ENCODE measurements at places on chromosomes 6 and 20.

DNA sequence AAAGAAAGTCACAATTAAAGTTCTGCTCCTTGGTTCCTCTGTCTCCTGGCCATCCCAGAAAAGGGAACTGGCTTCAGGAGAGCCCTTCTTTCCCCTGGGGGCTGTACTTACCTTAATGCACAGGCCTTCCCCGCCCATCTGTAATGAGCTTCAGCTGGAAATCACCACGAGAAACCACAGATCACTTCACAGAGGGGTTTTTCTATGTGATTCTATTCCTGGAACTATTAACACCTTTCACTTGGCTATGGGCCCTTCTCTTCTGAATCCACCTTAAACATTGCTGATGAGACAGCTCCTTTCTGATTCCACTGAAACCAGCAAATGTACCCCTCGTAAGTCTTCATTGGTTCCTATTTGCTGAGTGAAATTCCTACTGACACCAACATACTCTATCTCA lies 80.7 kb downstream of the FOXF2 start:
- no peak for DNase-seq

DNA sequence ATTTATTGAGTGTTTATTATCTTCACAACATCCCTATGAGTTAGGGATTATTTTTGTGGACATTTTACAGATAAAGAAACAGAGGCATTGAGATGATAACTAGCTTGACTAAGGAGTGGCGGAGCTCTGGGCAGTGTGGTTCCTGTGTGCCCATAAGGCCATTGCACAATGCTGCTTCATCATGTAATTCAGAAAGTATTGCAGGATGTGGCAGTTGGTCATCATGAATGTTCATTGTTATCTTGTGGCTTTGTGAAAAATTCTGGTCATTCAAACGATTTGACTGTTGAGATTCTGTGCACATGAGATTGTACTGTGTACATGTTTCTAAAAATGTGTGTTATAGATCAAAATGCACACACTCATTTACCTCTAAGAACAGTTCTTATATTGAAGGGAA lies 150.8 kb downstream of the ESR1 start:
- no peak for DNase-seq

- no peak for DNase-seq
These were observed 48.0 kb downstream of the RARS2 start for GRCh38 chr6:87541744-87542143.

DNA sequence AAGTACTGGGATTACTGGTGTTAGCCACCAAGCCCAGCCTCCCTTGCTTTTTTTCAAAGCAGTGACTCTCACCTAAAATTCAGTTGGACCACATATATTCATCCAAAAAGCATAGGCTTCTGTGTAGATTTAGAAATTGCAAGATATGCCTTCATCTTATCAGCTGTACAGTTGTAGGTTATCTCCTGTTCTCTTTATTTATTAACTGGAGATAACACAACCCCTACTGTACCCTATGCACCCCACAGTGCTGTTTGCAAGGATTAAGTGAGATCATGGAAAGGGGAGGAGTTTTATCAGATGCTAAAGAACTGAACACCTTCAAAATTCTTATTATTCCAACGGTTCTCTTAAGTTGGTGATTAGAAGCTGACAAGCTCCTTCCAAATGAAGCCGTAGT lies 164.4 kb upstream of the JARID2 start:
- no peak for DNase-seq

GRCh38 chr20:17806739-17807441 lies 107.1 kb downstream of the BANF2 start:
- DNase-seq: no peak

DNA sequence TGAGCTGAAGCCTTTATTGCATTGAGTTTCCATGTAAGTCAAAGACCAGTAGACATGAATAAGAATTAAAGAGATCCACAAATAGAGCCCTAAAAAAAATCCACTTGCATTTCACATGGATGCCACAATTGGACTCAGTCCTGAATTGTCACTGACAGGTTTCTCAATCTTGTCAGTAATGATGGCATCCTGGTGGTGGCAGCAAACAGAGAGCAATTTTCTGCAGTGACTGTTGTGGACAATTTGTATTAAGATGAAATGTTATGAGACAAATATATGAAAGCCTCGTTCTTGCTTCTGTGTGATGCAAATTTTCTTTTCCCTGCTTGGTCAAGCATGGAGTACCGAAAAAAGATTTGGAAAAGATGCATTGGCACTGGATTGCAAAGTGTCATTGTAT lies 278.9 kb downstream of the SAMD5 start:
- DNase-seq: no peak

GRCh38 chr20:6053776-6054688 lies at the start of gene LRRN4:
TSS of gene LRRN4 (minus strand) at chr20:6054060. CDS start at chr20:6052799, 1,261 bp downstream.
- no peak for DNase-seq

- no peak for DNase-seq
These were observed 70.0 kb downstream of the CD109 start for GRCh38 chr6:73766040-73766439.

DNA sequence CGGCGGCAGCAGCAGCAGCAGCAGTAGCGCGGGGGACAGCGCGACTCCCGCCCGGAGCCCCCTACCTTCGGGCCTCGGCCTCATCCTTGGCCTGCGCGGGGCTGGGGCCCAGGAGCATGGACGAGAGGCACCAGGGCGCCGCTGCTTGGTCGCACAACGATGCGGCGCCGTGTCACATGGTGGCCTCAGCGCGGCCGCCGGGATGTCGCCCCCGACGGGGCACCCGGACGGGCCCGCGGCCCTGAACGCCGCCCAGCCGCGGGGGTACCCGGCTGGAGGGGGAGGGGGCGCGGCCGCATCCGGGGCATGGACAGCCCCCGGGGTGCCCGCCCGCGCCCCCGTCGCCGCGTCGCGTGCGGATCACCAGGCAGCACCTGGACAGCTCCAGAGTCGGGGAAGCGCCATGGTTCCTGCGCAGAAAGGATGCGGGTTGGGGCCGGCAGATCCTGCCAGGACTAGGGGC lies 57.1 kb downstream of the CDH22 start:
- DNase-seq: no peak

DNA sequence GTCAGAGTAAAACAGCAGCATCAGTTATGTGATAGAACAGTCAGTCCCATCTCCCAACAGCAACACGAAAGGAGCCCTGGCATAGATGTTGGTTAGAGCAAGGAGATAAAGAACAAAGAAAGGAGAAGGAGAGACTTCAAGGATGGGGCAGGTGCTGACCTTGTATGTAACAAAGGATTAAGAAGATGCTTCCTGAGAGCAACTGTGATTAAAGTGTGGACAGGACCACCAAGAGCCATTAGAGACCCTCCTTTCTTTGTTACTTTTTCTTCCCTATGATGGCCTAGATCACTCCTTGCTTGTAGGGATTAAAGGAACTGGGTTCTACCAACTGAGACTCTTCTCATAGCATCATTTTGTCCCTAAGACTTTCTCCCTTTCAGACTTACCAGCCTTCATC lies 75.2 kb upstream of the GPR6 start:
- DNase-seq: no peak

DNA sequence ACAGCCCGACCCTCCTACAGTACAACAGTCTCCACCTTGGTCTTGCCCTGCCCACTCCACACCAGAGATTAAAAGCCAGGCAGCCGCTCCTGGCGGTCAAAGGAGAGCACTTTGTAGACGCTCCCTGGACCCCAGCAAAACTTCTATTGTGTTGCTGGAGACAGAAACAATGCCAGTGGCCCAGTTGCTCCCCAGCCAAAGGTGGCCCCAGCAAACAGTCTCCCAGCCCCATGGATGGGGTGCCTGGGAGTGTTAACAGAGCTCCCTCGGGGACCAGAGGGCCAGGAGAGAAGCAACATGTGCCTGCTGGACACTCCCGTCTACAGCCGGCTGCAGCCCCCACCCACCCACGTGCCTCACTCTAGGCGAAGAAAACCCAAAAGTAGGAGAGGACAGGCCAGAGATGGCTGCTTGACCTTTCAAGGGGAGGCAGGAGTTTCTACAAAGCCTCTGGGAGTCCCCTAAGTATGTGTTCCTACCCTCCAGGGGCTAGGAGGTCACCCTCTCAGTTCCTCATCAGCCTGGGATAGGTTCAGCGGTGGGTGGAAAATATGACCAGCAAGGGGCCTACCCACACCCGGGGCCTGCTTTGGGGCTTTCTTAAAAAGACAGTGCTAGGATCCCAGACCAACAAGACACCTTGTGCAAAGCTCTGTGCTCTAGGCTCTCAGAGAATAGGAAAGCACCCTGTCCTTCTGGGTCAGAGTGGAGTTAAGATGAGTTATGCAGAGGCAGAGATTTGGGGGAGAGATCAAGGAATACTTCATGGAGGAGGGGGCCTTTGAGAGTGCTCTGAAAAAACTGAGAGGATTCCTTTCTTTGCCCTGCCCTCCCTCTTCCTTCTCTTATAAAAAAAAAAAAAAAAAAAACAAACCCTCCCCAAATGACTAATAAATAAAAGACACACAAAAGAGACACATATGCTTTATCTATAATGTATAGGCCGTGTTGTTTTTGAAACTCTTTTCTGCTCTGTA lies 19.0 kb upstream of the PREX1 start:
- no peak for DNase-seq

DNA sequence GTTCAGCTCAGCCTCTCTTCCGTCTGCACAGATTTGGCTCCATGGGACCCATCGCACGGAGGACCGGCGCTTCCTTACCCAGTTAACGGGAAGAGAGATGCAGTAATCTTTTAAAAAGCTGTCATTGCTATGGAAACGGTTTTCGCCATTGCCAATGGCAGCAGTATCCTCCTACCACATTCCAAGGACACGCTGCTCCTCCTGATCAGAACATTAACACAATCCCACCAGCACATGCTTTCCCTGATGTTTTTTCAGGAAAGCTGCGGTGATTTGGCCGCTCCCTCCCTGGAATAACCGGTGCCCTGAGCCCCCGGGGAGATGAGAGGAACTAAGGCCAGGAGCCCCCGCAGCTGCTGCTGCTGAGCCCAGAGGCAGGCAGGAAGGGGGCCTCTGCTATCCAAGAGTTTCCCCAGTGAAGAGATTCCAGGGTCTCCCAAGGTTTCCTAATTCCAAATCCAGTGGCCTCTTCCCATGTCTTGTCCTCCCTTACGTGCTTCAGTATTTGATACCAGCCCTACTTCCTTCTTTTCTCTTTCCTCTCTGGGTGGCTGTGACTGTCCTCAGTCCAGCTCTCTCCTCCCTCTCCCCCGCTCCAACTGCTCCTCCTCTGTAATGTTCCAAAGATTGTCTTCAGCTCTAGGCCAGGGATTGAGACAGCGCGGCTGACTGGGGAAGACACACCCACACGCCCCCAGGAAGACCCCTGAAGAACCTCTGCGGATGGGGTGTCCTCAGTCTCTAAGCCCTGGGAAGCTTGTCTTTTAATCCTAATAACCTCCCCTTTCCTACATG lies 2.6 kb downstream of the BNIP5 start:
- no peak for DNase-seq

- no peak for DNase-seq
These were observed 14.7 kb downstream of the UCKL1 start for GRCh38 chr20:63941282-63942081.

DNA sequence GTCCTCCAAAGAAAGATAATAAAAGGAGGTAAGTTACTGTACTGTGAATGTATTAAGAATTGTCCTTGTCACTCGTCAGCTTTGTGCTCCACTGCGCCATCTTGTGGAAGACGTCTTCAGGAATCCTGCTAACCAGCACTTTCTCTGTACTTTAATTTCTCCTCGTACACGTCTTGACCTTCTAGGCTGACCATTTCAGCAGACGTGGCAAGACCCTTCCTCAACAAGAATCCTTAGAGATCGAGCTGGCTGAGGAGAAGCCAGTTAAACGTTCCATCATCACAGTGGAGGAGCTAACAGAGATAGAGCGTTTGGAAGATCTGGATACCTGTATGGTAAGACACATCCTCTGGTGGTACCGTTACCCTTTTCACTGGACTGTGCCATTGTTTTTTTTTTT lies 95.5 kb upstream of the SCGN start:
- DNase-seq: peak; percentile 65

DNA sequence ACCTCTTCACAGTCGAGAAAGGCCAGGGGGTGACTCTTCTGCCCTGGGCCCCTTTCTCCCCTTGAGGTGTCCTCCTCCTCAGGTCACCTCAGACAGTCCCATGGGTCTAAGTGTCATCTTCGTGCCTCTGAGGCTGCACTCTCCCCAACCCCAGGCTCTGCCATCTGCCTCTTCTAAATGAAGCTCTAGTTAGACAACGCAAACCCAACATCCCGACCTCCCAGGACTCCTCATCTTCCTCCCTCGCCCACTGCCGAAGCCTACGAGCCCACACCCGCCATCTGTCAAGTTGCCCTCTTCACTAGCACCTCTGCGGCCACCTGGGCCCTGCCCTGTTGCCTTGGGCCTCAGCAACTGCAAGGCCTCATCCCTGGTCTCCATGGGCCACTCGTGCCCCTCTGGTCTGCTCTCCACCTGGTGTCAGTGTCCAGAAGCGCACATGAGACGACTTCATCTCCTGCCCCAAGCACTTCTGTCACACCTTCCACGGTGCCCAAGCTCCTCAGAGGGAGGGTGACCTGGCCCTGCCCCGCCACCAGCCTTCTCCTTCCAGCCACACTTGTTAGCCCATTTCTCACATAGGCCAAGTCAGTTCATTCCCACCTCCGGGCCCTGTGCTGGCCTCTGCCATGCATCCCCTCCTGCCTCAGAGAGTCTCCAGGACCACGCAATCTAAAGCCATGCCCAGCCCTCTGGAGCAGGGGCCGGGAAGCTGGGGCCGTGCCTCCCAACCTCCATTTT lies 53.8 kb downstream of the RRBP1 start:
- no peak for DNase-seq

- DNase-seq: no peak
These were observed 156.4 kb downstream of the OR2B2 start for GRCh38 chr6:27755768-27756167.

GRCh38 chr6:152160346-152160745 lies 352.9 kb downstream of the ESR1 start:
- DNase-seq: no peak

DNA sequence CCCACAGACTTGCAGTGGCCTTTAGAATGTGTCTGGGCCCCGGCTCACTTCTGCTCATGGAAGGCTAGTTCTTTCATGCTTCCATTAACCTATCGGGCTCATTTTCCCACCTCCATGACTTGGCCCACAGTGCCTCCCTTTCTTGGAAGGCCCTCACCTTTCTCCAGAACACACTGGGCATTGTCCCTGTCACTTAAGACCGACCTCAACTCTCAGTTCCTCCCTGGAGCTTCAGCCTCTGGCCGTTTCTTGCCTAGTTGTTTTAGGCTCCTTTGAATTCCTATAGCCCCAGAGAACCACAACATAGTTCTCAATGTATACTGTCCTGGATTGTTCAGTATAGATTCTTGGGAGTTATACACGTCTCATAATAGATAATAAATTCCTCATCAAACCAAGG lies 19.3 kb upstream of the TNFAIP3 start:
- no peak for DNase-seq

DNA sequence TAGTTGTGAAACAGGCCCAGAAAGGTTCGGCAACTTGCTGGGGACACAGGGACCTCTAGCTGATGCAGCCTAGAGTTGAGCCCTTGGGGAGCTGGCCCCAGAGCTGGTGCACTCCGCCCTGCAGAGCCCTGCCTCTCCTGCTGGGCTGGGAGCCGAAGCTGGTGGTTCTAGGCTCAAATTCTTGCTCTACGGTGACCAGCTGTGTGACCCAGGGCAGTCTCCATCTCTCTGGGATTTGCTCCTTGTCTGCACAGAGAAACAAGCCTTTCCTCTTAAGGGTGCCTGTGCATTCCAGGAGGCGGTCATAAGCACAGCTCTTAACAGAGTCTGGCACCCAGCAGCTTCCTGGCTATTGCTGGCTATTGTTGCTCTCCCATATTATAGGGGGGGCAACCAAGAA lies 47.4 kb downstream of the RBM38 start:
- DNase-seq: no peak

Data from stimulated activated CD8-positive, alpha-beta memory T cell treated with anti-CD3 and anti-CD28 coated beads, Interleukin-15, amount 100 ng/mL, for 24 hours (primary cell).